Renal pelvis (tissue), 12 donors: ENCODE measurements at places on chromosomes 3 and 15.

DNA sequence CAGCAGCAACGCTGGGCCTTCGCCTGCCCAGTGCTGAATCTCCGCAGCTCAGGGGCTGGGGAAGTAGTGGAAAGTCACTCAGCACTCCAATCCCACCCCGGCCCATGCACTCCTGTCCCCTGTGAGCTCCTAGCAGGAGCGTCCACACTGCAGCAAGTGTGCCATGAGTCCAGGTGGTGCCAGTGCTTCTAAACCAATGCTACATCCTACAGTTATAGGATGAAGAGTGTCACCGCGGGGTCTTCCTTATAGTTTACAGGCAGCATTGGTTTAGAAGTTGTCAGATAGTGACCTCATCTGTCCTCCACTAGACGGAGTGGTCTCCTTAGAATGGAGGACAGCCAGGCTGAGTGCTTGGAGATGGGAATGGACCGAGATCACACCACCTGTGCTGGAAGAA, 221.4 kb downstream of the GABRB3 start:
- no peak for DNase-seq

DNA sequence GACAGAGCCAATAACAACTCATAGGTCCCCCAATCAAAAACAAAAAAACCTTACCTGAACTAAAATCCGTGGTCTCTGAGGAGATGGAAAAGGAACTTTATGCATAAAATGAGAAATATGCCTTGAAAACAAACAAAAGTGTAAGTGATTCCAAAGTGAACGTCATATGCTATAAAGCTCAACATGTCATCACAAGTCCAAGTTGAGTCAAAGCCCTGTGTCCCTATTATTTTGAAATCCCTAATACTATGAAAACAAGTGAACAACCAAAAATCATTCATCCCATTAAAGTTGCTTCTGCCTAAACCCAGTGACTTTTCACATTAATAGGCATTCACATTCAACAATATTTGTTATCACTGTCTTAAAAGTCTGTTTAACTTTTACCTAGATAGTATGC, 59.4 kb downstream of the DENND4A start:
- DNase-seq: no peak

DNA sequence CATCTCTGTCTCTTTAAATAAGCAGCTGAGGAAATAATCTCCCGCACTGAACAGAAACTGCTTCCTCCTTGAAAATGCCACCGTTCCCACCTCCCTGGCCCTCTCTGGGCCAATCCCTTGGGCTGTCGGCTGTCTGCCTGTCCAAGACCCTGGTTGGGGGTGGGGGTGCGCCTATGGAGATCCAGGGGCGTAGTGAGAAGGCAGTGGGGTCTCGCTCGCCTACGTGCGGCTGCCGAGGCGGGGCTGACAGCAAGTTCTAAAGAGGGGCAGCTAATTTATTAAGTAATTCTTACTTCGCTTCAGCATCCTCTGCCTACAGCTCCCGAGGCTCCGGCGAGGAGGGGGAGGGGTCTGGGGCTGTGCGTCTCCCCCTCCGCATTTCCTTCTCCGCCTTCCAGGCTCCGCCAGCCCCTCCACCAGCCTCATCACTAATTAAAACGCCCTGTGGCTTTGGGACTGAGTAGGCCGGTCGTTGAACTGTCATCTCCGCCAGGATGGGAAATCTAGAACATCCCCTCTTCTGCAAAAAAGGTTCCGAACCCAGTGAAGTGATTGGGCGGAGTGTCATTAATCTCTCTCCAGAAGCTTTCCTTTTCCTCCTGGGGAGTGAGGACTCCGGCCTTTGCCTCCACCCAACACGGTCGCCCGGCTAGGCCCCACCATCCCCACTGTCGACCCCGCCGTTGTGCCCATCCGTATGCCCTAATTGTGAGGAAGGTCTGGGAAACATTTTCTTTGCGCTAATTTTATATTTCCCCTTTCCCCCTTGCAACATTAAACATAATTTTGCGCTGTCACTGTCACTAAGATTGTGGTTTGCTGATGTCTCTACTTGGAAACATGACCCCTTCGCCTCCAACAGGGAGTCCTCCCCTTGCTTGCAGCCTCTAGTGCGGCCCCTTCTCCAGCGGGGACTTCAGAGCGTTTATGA, 16.9 kb downstream of the NR2F2 start:
- no peak for DNase-seq

DNA sequence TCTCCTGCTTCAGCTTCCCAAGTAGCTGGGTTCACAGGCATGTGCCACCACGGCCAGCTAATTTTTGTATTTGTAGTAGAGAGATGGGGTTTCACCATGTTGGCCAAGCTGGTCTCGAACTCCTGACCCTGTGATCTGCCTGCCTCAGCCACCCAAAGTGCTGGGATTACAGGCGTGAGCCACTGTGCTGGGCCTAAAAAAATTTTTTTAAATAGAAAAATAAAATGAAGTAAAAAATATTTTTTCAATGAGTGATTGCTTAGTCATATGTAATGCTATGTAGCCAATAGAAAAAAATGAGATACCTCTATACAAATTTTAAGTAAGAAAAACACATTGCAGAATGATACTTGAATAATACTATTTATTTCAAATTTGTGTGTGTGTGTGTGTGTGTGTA, 27.9 kb upstream of the SLC30A4 start:
- DNase-seq: no peak

- DNase-seq: no peak
Measured at GRCh38 chr3:103082501-103082900, 647.7 kb downstream of the ZPLD1 start.

DNA sequence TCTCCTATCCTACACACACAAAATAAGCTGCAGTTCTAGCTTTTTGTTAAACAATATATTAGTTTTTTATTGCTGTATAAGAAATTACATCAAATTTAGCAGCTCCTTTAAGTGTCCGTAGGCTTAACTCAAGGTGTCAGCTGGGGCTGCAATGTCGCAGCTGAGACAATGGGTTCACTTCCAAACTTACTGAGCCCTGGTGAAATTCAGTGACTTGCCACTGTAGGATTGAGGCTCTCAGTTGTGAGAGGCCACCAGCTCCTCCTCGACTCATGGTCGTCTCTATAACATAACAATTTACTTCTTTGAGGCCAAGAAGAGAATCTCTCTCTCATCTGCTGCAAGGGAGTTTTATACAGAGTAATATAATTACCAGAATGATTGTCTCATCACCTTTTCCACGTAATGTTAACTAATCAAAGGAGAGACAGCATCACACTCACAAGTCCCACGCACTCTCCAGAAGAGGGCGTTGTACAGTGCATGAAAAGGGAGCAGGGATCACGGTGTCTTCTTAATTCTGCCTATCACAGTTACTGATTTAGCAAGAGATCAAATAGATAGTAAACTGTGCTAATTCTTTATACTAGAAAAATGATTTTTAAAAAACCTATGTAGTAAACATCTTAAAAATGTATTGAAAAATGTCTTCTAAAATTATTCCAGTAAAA, 735.6 kb upstream of the GBE1 start:
- no peak for DNase-seq

DNA sequence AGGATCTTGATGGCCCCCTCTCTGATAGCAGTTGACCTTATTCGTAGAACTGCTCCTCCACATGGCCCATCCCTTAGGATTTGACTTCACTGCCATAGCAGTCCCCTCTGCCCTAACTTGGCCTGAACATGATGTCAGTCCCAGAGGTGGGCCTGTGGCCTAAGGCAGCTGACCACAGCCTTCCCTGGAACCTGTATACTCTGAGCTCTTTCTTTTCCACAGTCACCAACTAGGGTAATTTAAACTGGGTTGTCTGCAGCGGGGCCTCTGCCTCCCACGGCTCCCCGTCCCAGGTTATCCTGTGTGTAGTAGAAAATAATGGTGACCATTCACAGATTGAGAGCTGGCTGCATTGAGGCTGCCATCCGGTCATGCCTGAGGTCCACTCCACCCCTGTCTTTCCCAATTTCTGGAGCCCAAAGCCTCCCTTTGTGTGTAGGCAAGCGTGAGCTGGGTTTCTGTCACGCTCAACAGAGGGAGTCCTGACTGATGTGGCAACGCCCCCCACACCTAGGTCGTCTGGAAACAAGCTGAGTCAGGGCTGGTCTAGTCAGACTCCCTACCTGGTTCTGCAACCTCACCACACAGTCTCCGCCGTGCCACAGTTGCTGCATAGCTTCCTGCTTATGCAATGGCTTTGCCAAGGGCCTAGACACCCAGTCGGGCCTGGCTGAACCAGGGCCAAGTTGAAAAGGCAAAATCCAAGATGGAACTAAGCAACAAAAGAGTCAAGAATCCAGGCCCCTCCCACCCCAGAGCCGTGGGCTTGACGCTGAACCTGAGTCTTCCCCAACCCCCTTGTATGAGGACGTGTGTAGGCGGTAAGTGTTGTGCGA, 284.5 kb downstream of the XXYLT1 start:
- DNase-seq: no peak

DNA sequence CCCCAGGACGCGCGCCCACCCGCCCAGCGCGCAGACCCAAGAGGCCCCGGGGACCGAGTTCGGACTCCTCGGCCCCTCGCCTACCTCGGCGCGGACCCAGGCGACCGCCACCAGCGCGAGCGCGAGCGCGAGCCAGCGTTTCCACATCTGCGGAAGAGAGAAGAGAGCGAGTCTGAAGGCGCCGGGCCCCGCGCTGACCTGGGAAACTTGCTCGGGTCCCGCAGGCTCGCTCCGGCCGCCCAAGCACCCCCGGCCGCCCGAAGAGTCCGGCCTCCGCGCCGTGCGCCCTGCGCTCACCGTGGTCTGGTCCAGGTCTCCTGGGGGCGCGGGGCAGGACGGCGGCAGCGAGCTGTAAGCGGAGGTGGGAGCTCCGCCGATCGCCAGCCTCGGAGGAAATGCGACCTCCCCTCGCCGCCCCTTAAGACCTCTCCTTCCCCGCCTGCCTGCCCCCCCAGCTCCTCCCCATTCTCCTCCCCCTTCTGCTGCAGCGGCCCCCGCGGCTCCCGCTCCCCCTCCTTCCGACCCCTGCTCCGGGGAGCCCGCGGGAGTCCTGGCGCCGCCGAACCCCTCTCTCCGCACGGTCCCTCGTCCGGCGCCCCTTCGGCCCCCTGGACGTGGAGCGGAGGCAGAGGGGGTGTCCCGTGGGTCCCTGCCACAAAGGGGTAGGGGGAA, at the start of gene FSTL1:
FSTL1 (minus strand) TSS at position 393 of the 672 bp plus-strand sequence; CDS start at position 147, 246 bp downstream.
- DNase-seq: peak; percentile 83

DNA sequence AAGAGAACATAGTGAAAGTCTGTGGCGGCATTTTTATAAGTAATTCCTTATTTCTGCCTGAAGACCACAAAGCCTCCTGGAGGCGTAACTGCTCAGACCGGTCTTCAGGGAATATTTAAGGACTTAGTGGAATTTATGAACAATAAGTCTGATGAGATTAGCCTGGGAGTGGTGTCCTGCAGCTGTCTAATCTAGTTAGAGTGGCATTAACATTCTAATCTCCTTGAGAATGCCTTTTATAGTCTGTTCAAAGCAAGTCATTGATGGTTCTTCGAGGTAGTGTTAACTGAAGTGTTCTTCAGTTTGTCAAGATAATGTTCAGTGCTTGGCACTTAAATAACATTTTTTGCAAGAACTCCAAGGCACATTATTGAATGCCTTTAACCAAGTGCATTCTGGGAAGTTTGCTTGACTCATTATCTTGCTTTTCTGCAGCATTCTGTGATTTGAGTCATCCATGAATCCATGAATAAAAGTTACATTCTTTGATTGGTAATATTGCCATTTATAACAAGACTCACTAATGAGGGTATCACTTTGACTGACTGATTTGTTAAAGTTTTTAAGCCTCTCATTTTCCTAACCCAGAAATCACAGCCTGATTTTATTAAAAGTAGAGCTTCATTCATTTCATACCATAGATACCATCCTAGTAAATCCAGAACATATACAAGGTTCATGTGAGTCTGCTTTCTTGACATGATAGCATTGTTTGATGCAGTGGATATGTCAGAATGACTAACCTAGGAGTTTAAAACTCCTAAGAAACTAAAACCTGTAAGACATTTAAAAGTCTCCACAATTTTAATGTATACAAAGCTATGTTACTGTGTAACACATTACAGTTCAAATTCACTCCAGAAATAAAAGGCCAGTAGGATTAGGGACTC, 12.5 kb downstream of the RBM5 start:
- no peak for DNase-seq

DNA sequence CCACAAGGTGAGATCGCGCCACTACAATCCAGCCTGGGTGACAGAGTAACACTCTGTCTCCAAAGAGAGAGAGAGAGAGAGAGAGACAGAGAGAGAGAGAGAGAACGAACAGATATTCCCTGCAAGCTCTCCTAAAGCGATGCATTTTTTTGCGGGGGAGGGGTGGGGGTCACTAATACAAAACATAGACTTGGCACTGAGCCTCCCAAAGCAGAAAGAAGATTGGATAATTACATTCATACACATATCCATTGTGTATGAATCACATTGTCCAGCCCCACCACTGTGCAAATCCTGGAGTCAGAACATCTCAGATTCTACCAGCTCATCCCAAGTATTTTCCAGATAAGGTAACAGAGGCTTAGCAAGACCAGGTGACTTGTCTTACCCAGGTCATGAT, 459.9 kb downstream of the MAGI1 start:
- no peak for DNase-seq

DNA sequence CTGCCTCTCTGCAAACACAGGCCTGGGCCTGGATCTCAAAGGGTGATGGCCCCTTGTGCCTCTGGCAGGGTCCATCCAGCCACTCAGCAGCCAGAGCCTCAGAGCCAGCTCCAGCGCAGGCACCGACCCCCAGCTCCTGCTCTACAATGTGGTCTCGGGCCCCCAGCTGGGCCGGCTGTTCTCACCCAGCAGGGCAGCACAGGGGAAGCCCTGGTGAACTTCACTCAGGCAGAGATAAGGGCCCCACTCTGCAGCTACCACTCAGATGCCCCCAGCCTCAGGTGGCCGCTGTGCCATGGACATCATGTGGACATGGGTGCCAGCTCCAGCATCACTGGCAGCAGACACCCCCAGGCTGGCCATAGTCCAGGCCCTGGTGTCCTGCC, 173.1 kb downstream of the TBC1D2B start:
- no peak for DNase-seq

DNA sequence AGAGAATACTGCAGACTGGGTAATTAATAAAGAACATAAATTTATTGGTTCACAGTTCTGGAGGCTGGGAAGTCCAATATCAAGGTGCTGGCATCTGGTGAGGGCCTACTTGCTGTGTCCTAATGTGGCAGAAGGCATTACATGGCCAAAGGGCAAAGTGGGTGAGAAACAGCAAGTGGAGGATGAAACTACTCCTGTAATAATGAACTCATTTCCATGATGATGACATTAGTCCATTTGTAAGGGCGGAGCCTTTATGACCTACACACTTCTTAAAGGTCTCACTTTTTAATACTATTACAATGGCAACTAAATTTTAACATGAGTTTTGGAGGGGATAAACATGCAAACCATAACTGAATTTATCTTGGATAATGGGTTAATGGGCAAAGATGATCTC, 139.6 kb upstream of the SGO1 start:
- DNase-seq: no peak

GRCh38 chr3:14691239-14691638, 16.3 kb downstream of the C3orf20 start:
- no peak for DNase-seq

DNA sequence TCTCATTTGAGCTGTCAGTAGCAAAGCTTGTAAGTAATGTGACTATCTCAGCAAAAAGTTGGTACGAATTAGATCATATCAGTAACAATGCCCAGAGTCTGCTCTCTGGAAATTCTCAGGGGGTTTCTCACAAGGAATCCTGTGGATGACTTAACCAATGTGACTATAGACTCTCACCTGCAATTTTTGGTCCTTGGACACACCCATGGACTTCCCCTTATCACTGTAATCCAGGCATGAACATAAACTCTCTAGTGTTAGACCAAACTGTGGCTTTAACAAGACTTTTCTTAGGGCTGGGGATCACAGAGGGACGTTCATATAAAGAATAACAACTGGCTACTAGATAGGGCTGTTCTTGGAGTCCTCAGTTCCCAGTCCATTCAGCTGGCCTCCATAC, 3.9 kb upstream of the ZNF80 start:
- DNase-seq: no peak
